ENCODE measurements at places on chromosomes 5 and 9.

GRCh38 chr9:125646217-125646616 lies 60.8 kb downstream of the MAPKAP1 start:
- H3K4me1 ChIP-seq = peaks cover 15% of the 10 kb centered on the region
- no peaks in the 10 kb centered on the region for H3K27me3 ChIP-seq
- no peaks in the 10 kb centered on the region for H3K36me3 ChIP-seq
- no peak overlapping the region for H3K4me3 ChIP-seq
- DNase-seq = no peak

- DNase-seq = no peak
- H3K4me3 ChIP-seq = no peak overlapping the region
- no peak overlapping the region for H3K27ac ChIP-seq
Measured at GRCh38 chr9:114775981-114776380, 29.9 kb downstream of the TNFSF15 start.

- H3K27ac ChIP-seq = no peak overlapping the region
- no peaks in the 10 kb centered on the region for H3K4me1 ChIP-seq
- no peak for DNase-seq
Measured at GRCh38 chr9:130266236-130267098, 907 bp downstream of the HMCN2 start.

DNA sequence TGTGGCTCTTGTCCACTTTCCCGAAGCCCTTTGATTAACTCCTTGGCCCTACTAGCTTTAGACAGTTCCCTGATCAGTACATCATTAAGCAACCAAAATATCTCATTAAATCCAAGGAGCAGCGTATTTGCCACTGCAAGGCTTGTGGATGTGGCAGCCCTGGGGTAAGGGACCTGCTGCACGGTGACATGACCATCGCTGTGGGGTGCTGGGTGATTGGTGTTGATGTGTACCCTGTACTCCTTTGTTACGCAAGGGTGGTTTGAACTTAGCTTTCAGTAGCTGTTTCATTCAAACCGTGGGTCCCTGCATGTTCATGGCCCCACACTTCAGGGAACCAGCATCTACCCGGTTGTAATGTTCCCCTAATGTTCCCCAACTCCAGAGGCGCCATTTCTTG lies 41.0 kb downstream of the OTULIN start:
- H3K36me3 ChIP-seq = no peaks in the 10 kb centered on the region
- no peak for DNase-seq
- no peak overlapping the region for H3K4me3 ChIP-seq
- no peaks in the 10 kb centered on the region for H3K4me1 ChIP-seq
- no peak overlapping the region for H3K27ac ChIP-seq

GRCh38 chr9:3567988-3568387 lies 42.2 kb upstream of the RFX3 start:
- H3K4me1 ChIP-seq = no peaks in the 10 kb centered on the region
- DNase-seq = no peak
- no peaks in the 10 kb centered on the region for H3K36me3 ChIP-seq

DNA sequence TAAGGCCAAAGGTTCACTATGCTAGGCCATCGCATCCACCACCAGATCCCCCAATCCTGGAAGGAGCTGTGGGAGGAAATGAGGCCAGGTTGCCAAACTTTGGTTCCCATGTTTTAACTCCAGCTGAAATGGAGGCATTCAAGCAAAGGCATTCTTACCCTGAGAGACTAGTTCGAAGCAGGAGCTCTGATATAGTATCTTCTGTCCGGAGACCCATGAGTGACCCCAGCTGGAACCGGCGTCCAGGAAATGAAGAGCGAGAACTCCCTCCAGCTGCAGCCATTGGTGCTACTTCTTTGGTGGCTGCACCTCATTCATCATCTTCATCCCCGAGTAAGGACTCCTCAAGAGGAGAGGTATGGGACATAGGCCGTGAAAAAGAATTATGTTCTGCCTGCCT lies 75.6 kb downstream of the GAPVD1 start:
- DNase-seq = peak; percentile 47
- no peaks in the 10 kb centered on the region for H3K27me3 ChIP-seq
- H3K4me3 ChIP-seq = no peak overlapping the region
- H3K4me1 ChIP-seq = no peaks in the 10 kb centered on the region

DNA sequence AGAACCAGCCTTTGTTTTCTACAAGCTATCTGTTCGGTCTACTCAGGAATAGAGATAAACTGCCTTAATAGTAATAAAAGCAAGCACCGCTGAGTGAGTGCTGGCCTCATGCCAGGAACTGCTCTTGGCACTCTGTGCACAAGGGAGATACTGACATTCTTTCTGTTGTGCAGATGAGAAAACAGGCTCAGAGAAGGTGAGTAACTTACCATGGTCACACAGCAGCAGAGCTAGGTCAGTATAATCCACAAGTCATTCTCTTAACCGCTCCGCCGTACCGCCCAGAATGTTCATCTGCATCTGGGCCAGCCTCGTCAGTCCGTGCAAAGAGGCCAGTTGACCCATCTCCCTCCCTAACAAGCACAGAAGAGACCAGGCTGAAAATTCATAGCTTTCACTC lies 27.4 kb downstream of the QRFP start:
- H3K27me3 ChIP-seq = no peaks in the 10 kb centered on the region
- no peaks in the 10 kb centered on the region for H3K4me1 ChIP-seq
- DNase-seq = no peak
- no peak overlapping the region for H3K4me3 ChIP-seq
- no peak overlapping the region for H3K27ac ChIP-seq

- no peak for DNase-seq
- H3K27ac ChIP-seq = no peak overlapping the region
- H3K4me1 ChIP-seq = no peaks in the 10 kb centered on the region
- no peaks in the 10 kb centered on the region for H3K27me3 ChIP-seq
- no peak overlapping the region for H3K4me3 ChIP-seq
Measured at GRCh38 chr5:37319037-37319782, 51.7 kb downstream of the NUP155 start.

DNA sequence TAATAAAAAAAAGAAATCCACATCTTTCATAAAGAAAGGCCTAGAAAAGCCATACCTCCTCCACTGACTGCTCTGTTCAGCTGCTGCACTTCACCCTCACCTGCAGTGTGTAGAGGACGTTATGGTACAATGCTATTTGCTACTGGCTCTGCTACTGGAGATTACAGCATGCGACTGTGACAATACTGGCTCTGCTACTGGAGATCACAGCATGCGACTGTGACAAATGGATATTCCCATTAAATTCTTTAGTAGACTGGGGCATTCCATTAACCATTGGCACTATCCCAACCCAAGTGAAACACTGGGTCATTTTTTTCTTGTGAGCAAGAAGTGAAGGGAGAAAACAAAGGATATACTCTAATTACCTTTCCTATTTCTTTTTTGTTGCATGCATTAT lies 1063.5 kb upstream of the DMAC1 start:
- no peaks in the 10 kb centered on the region for H3K27me3 ChIP-seq
- H3K4me1 ChIP-seq = peaks cover 20% of the 10 kb centered on the region
- H3K36me3 ChIP-seq = no peaks in the 10 kb centered on the region
- DNase-seq = no peak

GRCh38 chr5:176711883-176712282 lies 64.6 kb downstream of the TSPAN17 start:
- no peak overlapping the region for H3K27ac ChIP-seq
- H3K27me3 ChIP-seq = no peaks in the 10 kb centered on the region

GRCh38 chr9:135887585-135888050 lies 19.7 kb downstream of the CAMSAP1 start:
- DNase-seq = no peak
- no peak overlapping the region for H3K4me3 ChIP-seq
- H3K36me3 ChIP-seq = no peaks in the 10 kb centered on the region
- H3K27me3 ChIP-seq = no peaks in the 10 kb centered on the region

DNA sequence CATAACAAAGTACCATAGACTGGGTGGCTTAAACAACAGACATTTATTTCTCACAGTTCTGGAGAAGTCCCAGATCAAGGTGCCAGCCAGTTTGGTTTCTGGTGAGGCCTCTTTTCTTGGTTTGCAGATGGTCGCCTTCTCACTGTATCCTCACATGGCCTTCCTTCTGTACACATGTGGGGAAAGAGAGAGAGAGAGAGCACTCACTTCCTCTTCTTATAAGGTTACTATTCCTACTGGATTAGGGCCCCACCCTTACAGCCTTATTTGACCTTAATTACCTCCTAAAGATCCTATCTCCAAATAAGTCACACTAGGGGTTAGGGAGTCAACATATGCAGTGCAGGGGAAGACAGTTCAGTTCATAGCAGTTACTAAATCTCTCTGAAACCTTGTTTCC lies 205.6 kb upstream of the GDNF start:
- no peak for DNase-seq
- H3K4me1 ChIP-seq = no peaks in the 10 kb centered on the region
- H3K4me3 ChIP-seq = no peak overlapping the region
- H3K27me3 ChIP-seq = no peaks in the 10 kb centered on the region

Data from Caco-2 (cell line).